ACHN (cell line): ENCODE measurements at places on chromosomes 5 and 9.

GRCh38 chr5:3050863-3051262, 299.4 kb upstream of the IRX2 start:
- no peak for DNase-seq

DNA sequence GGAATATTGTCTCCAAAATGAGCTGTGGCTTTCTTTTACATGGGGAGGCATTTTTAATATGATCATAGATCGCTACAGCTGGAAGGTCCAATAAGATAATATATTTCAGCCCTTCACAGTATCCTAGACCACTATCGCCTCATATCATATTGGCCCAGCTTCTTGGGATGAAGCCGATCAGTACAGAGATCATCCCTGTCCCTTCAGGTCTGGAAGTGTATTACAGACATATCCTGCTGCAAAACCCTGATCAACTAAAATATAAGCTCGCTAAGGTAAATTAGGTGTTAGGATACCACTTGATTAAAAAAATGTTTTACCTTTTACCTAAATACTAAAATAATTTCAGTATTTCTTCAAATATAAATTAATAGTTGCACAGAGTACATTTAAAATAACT, 41.7 kb downstream of the JAKMIP2 start:
- DNase-seq: no peak

- no peak for DNase-seq
These were observed 21.7 kb upstream of the SPDL1 start for GRCh38 chr5:169561893-169562292.

DNA sequence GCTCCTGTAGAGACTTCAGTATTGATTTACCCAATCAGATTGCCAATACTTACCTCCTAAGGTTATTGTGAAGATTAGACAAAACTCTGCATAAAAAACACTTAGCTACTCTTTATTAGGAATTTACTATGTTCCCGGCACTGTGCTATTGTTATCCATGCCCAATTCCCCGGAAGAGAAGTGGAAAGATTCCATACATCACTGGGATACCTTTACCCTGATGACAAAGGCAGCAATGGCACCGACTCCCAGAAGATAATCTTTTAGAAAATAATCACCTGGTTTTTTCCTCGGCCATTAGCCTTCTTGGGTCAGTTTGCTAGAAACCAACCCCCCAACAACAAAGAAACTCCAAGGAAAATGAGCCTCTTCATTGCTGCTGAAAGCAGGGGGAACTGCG, 226.0 kb downstream of the SNX18 start:
- DNase-seq: no peak

DNA sequence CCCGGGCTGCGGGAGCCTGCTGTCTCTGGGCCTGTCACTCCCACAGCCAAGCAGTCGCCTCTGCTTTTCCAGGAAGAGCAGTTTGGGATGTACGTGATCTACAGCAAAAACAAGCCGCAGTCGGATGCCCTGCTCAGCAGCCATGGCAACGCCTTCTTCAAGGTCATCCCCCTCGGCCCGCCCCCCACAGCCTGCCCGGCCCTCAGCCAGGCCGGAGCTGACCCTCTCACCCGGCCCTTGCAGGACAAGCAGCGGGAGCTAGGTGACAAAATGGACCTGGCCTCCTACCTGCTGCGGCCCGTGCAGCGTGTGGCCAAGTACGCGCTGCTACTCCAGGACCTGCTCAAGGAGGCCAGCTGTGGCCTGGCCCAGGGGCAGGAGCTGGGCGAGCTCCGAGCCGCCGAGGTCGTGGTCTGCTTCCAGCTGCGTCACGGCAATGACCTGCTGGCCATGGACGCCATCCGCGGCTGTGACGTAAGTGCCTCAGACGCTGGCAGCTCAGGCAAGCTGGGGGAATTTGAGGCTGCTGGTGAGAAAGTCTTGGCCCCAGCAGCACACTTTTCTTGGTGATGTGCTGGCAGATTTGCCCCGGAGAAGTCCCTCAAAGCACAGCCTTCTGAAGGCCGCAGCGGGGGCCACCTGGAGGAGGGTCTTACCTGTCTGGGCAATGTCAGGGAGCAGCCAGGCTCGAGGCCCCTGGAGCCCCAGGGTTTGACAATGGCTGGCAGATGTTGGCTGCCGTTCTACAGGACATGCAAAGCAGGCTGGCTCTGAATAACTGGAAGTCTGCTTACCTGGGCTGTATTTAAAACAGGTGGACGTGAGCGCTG, 20.1 kb upstream of the LRRC14B start:
- DNase-seq: no peak

GRCh38 chr5:132222649-132223038, 5.0 kb downstream of the P4HA2 start:
- DNase-seq: no peak

- no peak for DNase-seq
These were observed 123.1 kb downstream of the TLE4 start for GRCh38 chr9:79694676-79695400.

- DNase-seq: no peak
These were observed 24.4 kb downstream of the FBLL1 start for GRCh38 chr5:168553377-168554130.
